ENCODE measurements at places on chromosomes 16 and 17.

DNA sequence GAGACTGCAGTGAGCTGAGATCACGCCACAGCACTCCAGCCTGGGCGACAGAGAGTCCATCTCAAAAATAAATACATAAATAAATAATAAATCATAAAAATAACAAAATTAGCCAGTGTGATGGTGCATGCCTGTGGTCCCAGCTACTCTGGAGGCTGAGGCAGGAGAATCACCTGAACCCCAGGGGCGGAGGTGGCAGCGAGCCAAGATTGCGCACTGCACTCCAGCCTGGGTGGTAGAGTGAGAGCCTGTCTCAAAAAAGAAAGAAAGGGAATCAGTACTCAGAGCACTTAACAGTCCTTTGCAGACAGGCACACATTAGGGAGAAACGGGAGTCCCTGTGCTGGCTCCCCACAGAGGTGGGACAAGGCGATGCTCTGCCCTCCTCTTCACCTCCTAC, 25.1 kb downstream of the MAPK8IP3 start:
- DNase-seq, result no peak

- DNase-seq, result no peak
Measured at GRCh38 chr17:29837531-29837930, 92.5 kb downstream of the SSH2 start.

DNA sequence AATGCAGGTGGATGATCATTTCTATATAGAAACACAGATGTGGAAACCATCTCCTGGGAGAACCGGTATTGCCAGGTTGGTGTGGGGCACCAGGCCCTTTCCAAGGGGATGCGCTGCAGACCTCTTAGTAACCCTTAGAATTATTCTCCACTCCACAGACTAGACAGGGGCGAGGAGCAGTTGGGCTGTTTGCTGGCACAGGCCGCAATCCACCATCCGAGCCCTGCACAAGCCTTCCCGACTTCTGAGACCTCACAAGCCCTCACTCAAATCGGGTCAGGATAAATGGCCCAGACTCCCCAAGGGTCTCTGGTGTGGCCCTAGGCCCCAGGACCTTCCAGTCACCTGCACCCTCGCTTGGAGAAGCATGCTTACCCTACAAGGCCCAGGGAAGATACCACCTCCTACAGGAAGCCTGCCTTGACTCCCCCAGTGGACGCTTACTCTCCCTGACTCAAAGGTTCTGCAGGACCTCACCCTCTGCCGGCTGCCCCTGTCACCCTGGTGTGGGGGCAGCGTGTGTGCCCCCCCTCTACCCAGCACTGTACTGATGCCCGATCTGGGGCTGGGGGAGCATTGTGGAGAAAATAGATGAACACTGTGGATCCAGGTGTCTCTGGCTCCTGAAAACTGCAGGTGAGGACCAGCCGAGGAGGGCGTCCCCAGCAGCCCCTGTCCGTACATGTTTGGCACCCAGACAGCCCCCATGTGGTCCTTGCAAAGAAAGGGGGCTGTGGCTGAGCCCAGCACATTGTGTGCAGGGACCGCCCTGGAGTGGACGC, 49.8 kb upstream of the ACSF3 start:
- DNase-seq, result no peak

GRCh38 chr17:78889531-78889930, 13.5 kb downstream of the CEP295NL start:
- no peak for DNase-seq

- no peak for DNase-seq
Measured at GRCh38 chr16:80585764-80586163, 45.0 kb downstream of the DYNLRB2 start.

DNA sequence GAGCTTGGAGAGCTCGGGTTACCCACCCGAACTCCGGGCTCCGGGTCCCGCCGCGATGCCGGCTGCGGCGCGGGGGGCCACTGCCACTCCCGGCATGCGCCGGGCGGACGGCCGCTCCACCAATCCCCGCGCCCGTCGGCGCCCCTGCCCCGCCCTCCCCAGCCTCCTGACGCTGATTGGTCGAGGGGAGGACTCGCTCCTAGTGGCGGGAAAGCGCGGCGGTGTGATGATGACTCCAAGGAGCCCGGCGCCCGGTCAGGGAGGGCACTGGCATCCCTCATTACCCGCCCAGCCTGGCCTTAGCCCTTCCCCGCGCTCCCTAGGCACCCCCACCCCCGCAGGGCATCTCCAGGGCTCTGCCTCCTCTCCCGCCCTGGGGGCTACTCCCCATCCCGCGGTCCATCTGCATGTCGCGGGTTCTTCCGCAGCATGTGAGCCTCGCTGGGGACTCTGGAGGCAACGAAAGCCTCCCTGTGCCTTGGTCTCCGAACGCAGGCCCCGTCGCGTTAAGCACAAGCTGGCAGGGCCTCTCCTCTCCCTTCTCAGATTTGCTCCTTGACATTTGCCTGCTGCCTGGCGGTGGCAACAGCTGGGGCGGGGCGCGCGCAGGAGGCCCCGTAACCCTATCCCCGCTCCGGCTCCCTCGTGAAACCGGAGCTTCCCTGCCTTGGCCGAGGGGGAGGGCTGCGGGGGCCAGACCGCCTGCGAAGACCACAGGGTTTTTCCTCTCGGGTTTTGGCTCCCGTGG, 1.7 kb downstream of the ATP2A1 start:
- peak; percentile 85 for DNase-seq

GRCh38 chr16:72457243-72457940, 285.4 kb upstream of the PMFBP1 start:
- DNase-seq, result no peak

DNA sequence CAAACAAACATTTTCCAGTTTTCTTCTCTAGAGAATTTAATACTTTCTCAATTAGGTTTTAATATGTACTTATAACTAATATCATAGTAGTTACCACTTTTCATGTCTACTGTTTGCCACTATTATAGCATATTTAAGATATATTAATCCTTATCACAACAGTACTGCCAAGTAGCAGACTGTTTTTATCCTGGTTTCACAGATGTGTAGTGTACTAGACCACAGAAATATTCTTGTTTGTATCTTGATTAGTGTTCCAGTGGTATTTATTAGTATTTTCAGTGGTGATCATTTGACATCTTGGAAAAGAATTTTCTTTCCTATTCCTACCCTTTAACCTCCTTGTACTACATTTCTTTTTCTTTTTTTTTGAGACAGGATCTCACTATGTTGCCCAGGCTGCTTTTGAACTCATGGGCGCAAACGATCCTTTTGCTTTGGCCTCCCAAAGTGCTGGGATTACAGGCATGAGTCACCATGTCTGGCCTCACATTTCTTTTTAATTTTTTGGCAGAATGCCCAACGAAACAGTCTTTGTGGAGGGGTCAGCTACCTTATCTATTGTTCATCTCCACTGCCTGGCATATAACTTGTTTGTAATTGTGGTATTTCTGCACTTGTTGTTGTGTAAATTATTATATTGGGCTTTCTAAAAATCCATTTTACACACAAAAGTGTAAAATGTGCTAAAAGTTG, 27.2 kb downstream of the MAP2K4 start:
- DNase-seq, result no peak

DNA sequence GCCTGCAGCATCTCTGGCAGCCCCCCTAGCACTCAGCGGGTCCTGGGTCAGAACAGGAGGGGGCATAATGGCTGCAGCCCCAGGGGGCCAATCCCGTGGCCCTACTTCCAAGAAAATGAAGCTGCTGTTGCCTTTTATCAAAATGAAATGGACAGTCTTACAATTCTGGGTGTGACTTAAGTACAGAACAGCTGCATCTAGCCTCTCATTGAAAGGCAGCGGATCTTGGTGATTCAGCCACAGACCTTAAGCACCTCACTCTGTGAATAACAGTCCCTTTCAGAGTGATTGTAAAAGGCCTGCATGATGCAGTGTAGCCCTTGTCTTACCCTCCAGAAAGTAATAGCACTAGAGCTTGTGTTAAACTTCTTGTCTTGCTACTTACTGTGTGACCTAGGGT, 11.5 kb upstream of the UMOD start:
- no peak for DNase-seq

DNA sequence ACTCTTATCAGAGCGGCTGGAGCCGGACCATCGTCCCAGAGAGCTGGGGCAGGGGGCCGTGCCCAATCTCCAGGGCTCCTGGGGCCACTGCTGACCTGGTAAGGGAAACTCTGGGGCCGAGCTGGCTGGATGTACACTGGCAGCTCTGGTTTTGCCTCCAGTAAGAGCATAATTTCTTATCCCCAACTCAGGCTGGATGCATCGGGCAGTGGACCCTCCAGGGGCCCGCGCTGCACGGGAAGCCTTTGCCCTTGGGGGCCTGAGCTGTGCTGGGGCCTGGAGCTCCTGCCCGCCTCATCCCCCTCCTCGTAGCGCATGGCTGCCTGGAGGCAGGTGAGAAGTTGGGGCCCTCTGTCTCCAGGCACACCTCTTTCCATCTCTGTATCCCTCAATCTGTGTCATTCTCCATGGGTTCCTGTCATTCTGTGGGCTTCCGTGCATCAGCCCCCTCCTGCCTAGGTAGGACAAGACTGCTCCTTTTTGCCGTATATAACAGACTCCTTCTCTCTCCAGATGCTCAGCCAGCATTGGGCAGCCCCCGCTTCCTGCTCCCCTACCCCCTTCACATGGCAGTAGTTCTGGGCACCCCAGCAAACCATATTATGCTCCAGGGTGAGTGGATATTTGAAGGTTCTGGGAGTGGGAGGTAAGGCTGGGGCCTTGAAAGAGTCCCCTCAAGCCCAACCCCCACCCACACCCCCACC, 9.4 kb upstream of the TMEM88 start:
- no peak for DNase-seq

DNA sequence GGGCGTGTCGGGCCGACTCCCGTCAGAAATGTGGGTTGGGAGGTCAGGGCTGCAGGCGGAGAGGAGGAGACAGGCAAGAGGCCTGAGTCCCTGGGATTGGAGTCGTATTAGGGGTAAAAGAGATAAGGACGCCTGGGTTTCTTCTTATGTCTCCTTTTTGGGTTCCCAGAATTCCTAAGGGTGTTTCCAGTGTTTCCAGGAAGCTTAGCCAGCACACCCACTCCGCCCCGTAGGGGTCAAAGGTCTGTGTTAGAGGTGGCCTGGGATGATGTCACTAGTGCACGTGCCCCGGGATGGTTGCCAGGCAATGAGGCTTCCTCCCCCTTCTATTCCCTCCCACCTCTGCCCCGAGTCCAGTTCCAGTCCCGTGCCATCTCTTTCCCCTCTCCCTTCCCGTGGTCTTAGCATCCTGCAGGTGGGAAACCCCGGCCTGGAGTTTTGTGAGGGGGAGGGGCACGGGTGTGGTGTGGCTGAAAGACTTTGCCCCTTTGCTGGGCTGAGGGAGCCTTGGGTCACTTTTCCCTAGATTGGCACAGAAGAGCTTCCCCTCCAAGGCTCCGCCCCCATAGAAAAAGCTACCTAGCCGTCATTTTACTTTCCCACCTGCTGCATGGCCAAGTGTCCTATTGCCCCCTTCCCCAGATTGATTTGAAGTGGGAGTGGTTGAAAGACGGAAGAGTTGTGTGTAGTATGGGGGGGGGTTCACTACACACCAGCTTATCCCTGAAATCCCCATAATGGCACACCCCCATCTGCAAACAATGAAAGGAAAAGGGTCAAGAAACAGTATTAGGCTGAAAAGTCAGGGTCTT, 2.8 kb downstream of the KDM6B start:
- DNase-seq, result no peak

DNA sequence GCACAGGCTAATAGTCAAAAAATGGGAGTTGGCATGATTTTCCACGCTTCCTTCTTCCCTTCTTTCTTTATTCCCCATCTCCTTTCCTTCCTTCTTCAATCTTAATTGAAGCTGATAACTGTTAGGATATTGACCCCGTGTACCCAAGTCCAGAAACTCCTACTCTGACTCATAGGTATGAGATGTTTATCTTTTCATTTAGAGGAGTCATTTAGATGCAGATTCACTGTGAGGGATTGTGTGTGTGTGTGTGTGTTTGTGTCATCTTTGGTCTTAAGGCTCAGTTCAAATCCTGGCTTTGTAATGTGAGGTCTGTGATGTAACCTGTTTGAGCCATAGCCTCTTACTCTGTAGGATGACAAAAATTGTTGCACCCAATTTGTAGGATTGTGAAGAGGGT, 332.0 kb upstream of the MAF start:
- DNase-seq, result no peak

- no peak for DNase-seq
Measured at GRCh38 chr17:56269556-56270389, 116.5 kb downstream of the ANKFN1 start.

GRCh38 chr16:62280506-62280905, 244.3 kb upstream of the CDH8 start:
- no peak for DNase-seq

- no peak for DNase-seq
Measured at GRCh38 chr16:19486051-19486450, 35.8 kb downstream of the GDE1 start.
